ENCODE measurements at places on chromosomes 4 and X. TPM values are rescaled to one million over a fixed set of nuclear protein-coding genes. Genes with fewer than 3 reads are reported as not detected.
A peak's percentile ranks its signal among the peaks of the same experiment; 100 is the strongest.

DNA sequence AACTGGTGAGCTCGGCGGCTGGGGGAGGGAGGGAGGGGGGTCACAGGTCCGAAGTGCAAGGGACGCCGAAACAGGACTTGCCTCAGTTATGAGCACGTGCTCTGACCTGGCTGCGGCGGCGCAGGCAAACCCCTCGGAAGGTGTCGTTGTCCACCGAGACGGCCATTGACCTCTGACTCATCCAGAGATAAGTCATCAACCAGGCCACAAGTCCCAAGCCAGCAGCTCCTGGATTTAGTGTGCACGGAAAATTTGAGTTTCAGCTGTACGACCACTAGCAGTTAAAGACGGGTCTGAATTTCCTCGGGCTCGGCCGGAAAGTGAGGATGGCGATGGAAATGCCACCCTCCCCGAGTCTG is 674 bp downstream of the SH3D19 start:
- peak; percentile 93 for DNase-seq

DNA sequence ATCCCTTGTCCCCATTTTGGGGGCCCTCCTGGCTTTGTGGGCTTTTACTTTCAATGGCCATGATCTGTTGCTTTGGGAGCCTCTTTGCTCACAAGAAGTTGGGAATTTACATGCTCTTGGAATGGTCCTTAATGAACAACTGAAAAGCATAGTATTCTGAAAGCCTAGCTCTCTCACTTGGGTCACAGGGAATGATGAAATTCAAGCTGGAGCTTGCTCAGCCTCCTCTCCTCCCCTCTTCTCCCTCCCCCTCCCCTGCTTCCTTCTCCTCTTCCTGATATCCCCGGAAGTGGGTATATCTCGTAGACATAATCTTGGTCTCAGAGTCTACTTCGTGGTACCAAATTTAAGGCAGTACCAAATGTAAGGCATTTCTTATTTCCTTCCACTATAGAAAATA is 400.6 kb upstream of the NR3C2 start:
- no peak for DNase-seq

GRCh38 chr4:162782778-162783525 is 383.7 kb downstream of the NAF1 start:
- DNase-seq: no peak

DNA sequence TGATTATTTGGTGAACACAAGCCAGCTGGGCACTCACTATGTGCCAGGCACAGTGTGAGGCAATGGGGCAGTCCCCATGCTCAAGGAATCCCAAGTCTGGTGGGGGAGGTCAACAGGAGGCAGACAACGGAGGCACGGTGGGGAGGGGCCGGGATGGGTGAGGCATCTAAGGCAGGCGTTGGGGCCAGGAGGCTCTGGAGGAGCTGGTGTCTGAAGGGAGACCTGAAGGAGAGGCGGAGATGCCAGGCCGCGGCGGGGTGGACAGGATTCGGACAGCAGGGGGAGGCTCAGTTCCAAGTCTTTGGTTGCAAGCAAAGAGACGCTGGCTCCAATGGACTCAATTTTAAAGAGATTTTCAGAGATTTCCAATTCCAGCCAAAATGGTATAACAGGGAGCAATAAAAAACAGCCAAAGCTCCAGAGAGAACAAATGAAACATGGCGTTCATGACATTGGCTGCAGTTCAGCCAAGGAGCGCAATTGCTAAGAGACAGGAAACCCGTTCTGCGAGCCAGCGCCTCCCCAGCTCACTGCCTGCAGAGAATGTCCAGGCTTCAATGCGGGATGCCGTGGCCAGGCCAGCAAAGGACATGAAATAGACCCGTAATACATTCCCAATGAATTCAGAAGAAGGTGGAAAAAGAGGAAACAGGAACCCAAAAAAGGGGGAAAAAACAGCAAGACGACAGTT is 105.2 kb upstream of the LRPAP1 start:
- no peak for DNase-seq

- no peak for DNase-seq
Measured at GRCh38 chr4:120703908-120704307, 218.6 kb downstream of the PRDM5 start.

DNA sequence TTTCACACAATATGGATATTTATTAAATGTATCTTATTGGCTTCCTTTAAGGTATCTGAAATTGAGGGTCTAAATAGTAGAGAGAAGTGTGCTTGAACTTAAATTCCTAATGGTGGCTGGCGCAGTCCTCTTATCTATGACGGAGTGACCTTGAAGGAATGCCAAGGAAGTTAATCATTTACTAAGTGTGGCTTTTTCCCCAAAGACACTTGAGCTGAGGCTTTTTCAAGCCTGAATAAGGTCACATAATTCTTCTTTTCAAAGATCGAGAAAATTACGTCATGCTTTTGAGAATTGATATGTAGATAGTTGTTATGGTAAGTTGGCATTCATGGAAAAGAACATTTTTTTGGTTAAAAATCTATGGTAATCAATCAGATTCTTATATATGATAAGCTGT is 11.7 kb upstream of the PRPS2 start:
- no peak for DNase-seq

The VSIG4 gene
- total RNA-seq: not detected

The VCX3B gene
- not detected for total RNA-seq

The OPRPN gene
- total RNA-seq: not detected

All from Caco-2 (cell line).